G401 (cell line): ENCODE measurements at places on chromosomes 7 and 10. TPM values are rescaled to one million over a fixed set of nuclear protein-coding genes. Genes with fewer than 3 reads are reported as not detected.

DNA sequence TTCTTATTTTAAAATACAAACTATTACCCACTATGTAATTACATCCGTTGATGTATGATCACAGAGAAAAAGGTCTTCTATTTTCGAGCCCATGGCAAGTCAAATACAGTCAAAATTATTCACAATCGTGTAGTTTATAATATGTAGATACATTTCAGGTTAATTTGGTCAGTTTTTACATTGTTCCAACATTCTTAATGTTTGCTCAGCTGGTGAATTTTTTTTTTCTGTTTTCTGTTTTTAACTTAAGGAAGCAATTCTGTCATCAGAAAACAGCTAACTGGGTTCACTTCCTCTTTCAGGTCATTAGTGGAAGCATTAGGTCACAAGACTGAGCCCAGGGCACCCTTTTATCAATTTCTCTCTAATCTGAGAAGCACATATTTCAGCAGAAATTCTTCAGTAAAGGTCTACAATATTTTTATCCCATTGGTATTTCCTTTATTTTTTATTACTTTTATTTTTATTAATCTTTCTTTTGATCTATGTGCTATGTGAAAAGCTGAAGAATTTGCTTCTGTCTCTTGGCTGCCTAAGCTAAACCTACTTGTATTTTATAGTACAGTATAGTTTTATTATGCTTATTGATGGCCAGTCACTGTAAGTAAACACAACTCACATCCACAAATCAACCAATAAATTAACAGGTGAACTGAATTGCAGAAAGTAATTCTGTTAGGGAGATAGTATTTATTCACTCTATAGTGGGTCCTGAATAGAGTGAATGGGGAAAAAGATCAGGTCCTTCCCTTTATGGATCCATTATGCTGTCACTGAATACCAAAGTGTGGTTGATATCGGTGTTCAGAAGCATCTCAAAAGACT is 84.6 kb downstream of the ICA1 start:
- no peak for DNase-seq

DNA sequence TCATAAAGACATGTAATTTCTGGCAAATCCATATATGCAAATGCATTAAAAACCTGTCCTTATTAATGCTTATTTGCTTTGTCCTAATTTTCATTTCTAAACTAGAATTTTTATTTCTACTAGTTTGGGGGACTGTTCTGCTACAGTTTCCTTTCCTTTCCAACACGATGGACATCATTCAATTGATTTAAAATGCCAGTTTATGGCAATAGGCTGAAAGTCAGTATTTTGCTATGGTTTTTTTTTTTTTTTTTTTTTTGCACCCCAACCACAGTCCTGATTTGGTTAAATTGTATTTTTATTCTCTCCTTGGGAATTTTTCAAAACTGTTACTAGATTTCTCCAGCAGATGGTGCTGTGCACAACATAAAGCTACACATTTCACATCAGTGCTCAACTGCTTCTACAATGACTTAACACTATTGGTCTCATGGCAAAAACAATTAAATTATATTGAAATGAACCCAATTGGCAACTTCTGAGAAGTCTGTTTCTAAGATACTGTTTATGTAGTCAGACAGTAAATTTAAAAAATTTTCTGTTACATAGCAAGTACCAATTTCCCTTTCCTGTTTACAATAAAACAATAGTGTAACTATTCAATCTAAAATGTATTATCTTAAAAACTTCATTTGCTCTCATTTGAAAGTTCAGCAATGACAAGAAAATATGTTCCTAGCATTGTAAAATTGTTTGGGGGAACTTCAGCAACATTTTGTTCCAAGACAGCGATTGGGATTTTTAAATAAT is 193.8 kb upstream of the CCDC6 start:
- peak; percentile 83 for DNase-seq

- no peak for DNase-seq
Observed at GRCh38 chr10:126777714-126778113, 107.2 kb upstream of the C10orf90 start.

The GPR15LG gene
- not detected in 2 replicates for total RNA-seq
